ENCODE measurements at places on chromosomes 12 and 14.
A peak's percentile ranks its signal among the peaks of the same experiment; 100 is the strongest.

GRCh38 chr14:60636879-60637478, 12.3 kb downstream of the SIX1 start:
- peaks cover 42% of the 10 kb centered on the region for H3K4me1 ChIP-seq
- no peak for DNase-seq
- H3K36me3 ChIP-seq = no peaks in the 10 kb centered on the region
- H3K27me3 ChIP-seq = peaks cover 68% of the 10 kb centered on the region

- H3K27me3 ChIP-seq = no peaks in the 10 kb centered on the region
- no peak for DNase-seq
- no peak overlapping the region for H3K4me3 ChIP-seq
- no peaks in the 10 kb centered on the region for H3K36me3 ChIP-seq
Observed at GRCh38 chr12:19726122-19726521, 286.8 kb downstream of the AEBP2 start.

GRCh38 chr12:22578328-22578727, 34.0 kb upstream of the C2CD5 start:
- H3K36me3 ChIP-seq = no peaks in the 10 kb centered on the region
- H3K4me3 ChIP-seq = no peak overlapping the region

GRCh38 chr14:80636071-80636470, 305.5 kb downstream of the CEP128 start:
- DNase-seq = no peak
- no peak overlapping the region for H3K27ac ChIP-seq
- no peaks in the 10 kb centered on the region for H3K4me1 ChIP-seq

GRCh38 chr14:61350427-61351270, 29.3 kb downstream of the PRKCH start:
- peaks cover 18% of the 10 kb centered on the region for H3K4me1 ChIP-seq
- DNase-seq = peak; percentile 21
- no peaks in the 10 kb centered on the region for H3K36me3 ChIP-seq

DNA sequence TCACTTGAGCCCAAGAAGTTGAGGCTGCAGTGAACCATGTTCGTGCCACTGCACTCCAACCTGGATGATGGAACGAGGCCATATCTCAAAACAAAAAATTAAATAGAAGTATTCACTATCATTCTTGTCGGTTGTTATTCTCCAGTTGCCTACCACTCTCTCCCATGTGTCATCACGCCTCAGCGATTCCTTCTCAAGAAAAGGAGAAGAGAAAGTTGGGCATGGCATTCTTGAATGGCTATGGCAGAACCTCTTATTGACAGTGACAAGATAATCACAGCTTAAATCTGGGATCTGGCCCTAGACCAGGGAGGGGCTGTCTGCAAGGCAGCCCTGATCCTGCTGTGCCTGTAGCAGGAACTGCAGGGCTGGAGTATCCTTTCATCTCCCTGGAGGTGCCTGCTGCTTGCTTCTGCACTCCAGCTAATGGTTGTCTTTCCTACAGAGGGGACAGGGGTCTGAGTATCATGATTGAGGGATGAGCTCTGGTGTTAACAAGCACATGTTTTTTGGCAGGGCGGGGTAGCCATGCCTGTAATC, 12.8 kb upstream of the MLEC start:
- H3K27ac ChIP-seq = no peak overlapping the region
- H3K27me3 ChIP-seq = peaks cover 3% of the 10 kb centered on the region
- H3K4me1 ChIP-seq = peaks cover 56% of the 10 kb centered on the region
- DNase-seq = peak; percentile 80
- no peak overlapping the region for H3K4me3 ChIP-seq

GRCh38 chr14:73913256-73913655, 26.6 kb downstream of the ZNF410 start:
- no peak overlapping the region for H3K27ac ChIP-seq
- H3K4me3 ChIP-seq = no peak overlapping the region
- H3K36me3 ChIP-seq = peaks cover 60% of the 10 kb centered on the region
- no peak for DNase-seq

GRCh38 chr12:92551853-92552397, 150.9 kb upstream of the PLEKHG7 start:
- peaks cover 44% of the 10 kb centered on the region for H3K4me1 ChIP-seq
- DNase-seq = no peak
- no peaks in the 10 kb centered on the region for H3K27me3 ChIP-seq
- H3K27ac ChIP-seq = no peak overlapping the region
- no peaks in the 10 kb centered on the region for H3K36me3 ChIP-seq

GRCh38 chr14:64000749-64001148, 147.9 kb downstream of the SYNE2 start:
- no peaks in the 10 kb centered on the region for H3K27me3 ChIP-seq
- peaks cover 22% of the 10 kb centered on the region for H3K36me3 ChIP-seq
- H3K27ac ChIP-seq = no peak overlapping the region
- no peak overlapping the region for H3K4me3 ChIP-seq

GRCh38 chr14:89544636-89545301, 127.7 kb upstream of the FOXN3 start:
- no peaks in the 10 kb centered on the region for H3K27me3 ChIP-seq
- no peak for DNase-seq
- no peaks in the 10 kb centered on the region for H3K4me1 ChIP-seq
- no peaks in the 10 kb centered on the region for H3K36me3 ChIP-seq
- no peak overlapping the region for H3K27ac ChIP-seq
- no peak overlapping the region for H3K4me3 ChIP-seq

GRCh38 chr12:6644257-6644596, 3.0 kb downstream of the ACRBP start:
- H3K36me3 ChIP-seq = peaks cover 11% of the 10 kb centered on the region
- H3K27me3 ChIP-seq = no peaks in the 10 kb centered on the region
- peak overlapping the region; percentile 59 for H3K27ac ChIP-seq
- H3K4me1 ChIP-seq = peaks cover 50% of the 10 kb centered on the region
- H3K4me3 ChIP-seq = no peak overlapping the region

DNA sequence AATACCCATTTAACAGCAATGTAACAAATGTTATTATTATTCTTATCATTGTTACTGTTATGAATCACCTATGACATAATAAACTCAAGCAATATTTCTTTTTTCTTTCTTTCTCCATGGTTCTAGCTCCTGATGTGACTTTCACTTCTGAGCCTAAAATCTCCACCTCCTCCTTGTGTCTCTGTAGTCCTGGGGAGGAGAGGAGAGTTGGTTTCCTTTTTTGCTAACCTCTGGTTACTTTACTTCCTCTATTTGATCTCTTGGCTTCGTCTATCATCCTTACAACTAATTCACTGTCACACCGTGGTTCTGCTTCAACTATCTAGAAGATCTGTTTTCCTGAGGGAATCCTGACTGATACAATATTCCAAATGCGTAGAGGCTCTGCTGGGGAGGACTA, 456.6 kb downstream of the VRK1 start:
- no peaks in the 10 kb centered on the region for H3K27me3 ChIP-seq
- no peak overlapping the region for H3K4me3 ChIP-seq
- H3K36me3 ChIP-seq = no peaks in the 10 kb centered on the region

DNA sequence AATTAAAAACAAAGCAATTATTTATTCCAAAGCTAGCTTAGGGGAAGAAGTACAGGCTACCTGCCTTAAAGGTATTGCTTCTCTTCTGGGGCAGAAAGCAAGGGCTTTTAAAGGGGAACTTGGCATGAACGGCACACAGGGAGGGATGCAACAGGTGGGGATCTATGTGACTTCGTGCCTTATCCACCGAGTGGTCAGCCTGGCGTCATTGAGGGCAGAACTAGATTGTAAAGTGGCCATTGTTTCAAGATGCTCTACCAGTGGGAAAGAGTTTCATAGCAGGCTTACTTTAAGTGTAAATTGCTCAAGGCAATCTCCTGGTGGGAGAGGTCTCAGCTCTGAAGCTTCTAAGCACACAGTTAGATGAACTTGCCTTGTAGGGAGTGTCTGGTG, 360.4 kb downstream of the ATP23 start:
- H3K27me3 ChIP-seq = no peaks in the 10 kb centered on the region
- no peak overlapping the region for H3K4me3 ChIP-seq
- H3K36me3 ChIP-seq = no peaks in the 10 kb centered on the region
- H3K4me1 ChIP-seq = no peaks in the 10 kb centered on the region

GRCh38 chr14:68795597-68796417, 2.9 kb upstream of the ZFP36L1 start:
- no peaks in the 10 kb centered on the region for H3K36me3 ChIP-seq
- DNase-seq = peak; percentile 96
- H3K4me1 ChIP-seq = peaks cover 30% of the 10 kb centered on the region
- H3K27ac ChIP-seq = peak overlapping the region; percentile 100
- H3K27me3 ChIP-seq = no peaks in the 10 kb centered on the region

DNA sequence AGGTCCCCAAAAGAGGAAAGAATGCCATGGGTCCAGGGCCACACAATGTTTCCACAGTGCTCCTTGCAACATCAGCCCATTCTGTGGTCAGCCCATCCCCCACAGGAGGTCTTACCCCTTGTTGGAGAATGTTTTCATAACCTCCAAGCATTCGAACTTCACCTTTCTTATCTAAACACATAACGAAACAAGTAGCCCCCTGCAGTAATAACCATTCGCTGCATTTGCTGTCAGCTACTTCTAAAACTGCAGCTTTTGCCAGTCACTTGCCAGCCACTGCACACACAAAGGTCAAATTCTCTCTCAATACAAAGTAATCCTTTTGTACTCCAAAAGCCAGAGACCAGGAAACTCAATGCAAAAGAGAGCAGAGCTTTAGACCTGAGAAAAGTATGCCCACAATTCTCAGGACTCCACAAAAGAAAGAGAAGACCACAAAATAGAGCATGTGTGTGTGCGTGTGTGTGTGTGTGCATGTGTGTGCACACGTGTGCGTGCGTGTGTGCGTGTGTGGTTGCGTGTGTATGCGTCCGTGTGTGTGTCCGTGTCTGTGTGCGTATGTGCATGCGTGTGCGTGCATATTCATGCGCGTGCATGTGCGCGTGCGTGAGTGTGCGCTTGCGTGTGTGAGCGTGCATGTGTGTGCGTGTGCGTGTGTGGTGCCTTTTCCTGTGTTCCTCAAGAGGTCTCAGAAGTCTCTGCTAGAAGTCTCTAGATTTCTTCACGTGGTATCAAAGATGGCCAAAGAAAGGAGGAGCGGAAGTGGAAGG, 31.7 kb upstream of the NINJ2 start:
- DNase-seq = no peak
- H3K27me3 ChIP-seq = no peaks in the 10 kb centered on the region
- no peak overlapping the region for H3K4me3 ChIP-seq
- H3K36me3 ChIP-seq = no peaks in the 10 kb centered on the region
- H3K4me1 ChIP-seq = peaks cover 10% of the 10 kb centered on the region

DNA sequence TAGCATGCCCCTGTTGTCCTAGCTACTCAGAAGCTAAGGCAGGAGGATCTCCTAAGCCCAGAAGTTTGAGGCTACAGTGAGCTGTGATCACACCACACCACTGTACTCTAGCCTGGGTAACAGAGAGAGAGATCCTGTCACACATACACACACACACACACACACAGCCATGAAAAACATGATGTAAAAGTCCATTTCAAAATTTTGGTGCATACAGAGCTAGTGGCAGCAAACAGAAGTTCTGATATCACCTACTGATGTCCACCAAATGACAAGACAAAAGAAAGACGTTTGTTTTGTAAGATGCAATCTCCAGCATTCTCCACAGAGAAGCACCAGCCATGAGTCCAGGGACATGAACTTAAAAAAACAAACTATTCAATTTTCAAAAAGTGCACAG, 15.9 kb downstream of the AREL1 start:
- no peak overlapping the region for H3K27ac ChIP-seq
- DNase-seq = no peak
- no peaks in the 10 kb centered on the region for H3K4me1 ChIP-seq
- H3K36me3 ChIP-seq = peaks cover 5% of the 10 kb centered on the region

DNA sequence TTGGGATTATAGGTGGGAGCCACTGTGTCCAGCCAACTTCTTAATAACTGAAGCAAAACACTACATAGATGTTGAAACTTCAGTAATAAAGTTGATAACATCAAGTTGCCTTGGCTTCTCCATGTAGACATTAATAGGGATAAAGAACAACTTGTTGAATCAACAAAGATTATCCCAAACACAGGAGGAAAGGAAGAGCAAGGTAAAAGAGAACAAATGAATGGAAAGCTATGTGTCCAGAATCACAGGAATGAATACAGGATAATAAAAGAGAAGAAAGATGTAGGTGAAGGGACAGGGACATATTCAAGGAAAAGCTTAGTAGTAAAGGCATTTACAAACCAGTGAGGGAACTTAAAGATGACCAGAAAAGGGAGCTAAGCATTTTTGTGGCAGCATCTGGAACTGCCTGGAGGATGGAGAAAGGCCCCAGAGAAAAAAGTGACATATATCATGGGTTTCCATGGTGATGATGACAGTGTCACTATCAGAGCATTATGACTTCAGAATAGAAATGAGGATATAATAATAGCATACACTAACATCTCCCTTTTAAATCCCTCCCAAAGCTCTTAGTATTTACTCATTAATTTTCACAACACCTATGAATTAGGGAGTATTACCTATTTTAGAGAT, 24.0 kb upstream of the MDM1 start:
- no peak overlapping the region for H3K4me3 ChIP-seq
- DNase-seq = no peak
- H3K27me3 ChIP-seq = no peaks in the 10 kb centered on the region
- H3K4me1 ChIP-seq = peaks cover 19% of the 10 kb centered on the region
- no peaks in the 10 kb centered on the region for H3K36me3 ChIP-seq
- H3K27ac ChIP-seq = no peak overlapping the region

DNA sequence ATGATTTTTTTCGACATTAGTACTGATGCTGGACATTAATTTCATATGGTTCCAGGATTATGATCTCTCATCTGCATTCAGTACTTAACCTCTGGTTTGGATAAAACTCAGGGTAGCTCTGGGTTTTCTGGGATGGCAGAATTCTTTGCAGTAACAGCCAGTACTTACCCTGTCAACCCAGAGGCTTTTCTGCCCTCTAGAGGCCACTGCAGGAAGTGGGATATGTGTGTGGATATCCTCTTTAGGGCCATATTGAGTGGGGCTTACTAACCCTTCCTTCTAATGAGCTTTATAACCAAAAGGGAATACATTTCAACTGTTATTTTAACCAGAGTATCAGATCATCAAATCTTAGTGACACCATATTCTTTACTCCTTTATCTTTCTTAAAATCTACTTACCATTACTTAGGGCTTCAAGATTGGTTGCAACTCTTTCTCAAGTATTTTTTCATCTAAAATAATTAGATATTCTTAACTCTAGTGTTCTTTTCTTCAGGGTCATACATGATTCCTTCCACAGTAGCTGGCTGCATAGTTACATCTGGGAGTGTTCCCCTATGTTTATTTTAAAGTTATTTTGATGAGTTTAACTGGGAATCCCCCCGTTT, 488.0 kb upstream of the STXBP6 start:
- H3K27me3 ChIP-seq = no peaks in the 10 kb centered on the region
- H3K27ac ChIP-seq = no peak overlapping the region
- no peak overlapping the region for H3K4me3 ChIP-seq
- H3K36me3 ChIP-seq = no peaks in the 10 kb centered on the region
- DNase-seq = no peak

DNA sequence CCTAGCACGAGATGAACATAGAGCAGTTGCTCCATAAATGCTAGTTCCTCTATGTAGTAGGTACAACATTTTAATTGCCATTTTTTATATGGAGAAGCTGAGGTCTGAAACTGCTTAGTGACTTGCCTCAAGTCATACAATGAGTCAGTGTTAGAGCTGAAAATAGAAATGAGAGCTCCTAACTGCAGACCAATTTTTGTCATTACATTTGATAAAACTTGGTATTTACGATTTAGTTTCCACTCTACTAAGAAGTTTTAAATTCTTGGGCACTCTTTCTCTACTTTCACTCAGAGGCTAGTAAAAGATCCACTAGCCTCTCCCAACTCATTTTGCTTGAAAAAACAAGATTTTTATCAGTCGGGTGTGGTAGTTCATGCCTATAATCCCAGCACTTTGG, 8.1 kb upstream of the TMED10 start:
- no peaks in the 10 kb centered on the region for H3K36me3 ChIP-seq
- H3K27ac ChIP-seq = no peak overlapping the region
- no peak for DNase-seq
- H3K4me1 ChIP-seq = peaks cover 24% of the 10 kb centered on the region
- H3K4me3 ChIP-seq = no peak overlapping the region

Measured in B cell (primary cell).